Activated naive CD4-positive, alpha-beta T cell treated with anti-CD3 and anti-CD28 coated beads, Interleukin-2, amount 10 ng/mL, durations not matched to agents 7 days and 5 days (primary cell): ENCODE measurements at places on chromosomes 4 and X.

- H3K27ac ChIP-seq, result no peak overlapping the region
- peaks cover 21% of the 10 kb centered on the region for H3K4me1 ChIP-seq
- peaks cover 23% of the 10 kb centered on the region for H3K27me3 ChIP-seq
- H3K36me3 ChIP-seq, result peaks cover 2% of the 10 kb centered on the region
Measured at GRCh38 chr4:94455081-94455480, 3.3 kb downstream of the PDLIM5 start.

DNA sequence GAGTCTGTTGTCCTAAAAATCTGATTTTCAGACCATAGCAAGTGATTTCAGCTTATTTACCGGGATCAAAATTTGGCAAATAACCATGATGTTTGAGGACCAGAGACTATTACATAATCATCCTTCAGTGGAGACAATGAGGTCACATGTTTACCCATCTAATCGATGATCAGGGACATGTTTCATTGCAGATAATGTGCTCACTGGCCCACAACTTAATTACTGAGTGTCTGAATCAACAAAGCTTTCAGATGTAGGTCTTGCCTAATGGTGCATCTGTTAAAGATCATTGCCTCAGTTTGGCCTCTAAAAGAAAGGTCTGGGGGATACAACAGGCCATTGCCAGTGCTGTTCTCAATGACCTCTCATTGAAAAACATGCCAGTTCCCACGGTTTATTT lies 42.8 kb upstream of the KLHL34 start:
- no peak overlapping the region for H3K4me3 ChIP-seq
- H3K36me3 ChIP-seq, result no peaks in the 10 kb centered on the region
- H3K4me1 ChIP-seq, result no peaks in the 10 kb centered on the region

DNA sequence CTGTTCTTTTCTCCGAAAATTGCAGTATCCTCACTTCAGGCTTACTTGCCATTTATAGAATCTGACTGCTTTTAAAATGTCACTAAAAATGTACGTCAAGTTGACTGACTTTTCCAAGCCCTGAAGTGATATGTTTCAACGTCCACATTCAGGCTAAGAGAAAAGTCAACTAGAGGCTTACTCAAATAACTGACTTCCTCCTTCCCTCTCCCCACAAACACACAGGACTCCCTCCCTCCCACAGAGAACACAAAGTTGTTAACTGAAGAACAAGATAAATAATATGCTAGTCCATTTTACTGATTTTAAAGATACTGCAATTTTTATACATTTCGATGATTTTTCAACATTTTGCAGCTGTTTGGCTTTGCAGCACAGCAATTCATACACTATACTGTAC lies 13.8 kb upstream of the CDKL2 start:
- no peak overlapping the region for H3K27ac ChIP-seq
- no peaks in the 10 kb centered on the region for H3K27me3 ChIP-seq
- DNase-seq, result no peak

DNA sequence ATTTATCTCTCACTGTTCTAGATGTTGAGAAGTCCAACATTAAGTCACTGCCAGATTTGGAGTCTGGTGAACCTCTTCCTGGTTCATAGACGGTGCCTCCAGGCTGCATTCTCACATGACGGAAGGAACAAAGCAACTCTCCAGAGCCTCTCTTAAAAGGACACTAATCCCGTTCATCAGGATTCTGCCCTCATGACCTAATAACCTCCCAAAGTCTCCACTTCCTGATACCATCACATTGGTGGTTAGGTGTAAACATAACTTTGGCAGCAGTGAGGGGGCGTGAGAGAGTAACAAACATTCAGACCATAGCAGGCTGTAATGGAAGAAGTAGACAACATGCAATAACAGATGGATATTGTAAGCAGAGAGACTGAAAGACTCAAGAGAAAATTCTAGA lies 388.6 kb downstream of the PDHA2 start:
- DNase-seq, result no peak
- no peak overlapping the region for H3K4me3 ChIP-seq
- H3K27ac ChIP-seq, result no peak overlapping the region
- no peaks in the 10 kb centered on the region for H3K27me3 ChIP-seq
- H3K4me1 ChIP-seq, result no peaks in the 10 kb centered on the region

- H3K4me3 ChIP-seq, result no peak overlapping the region
- H3K27me3 ChIP-seq, result no peaks in the 10 kb centered on the region
- peaks cover 45% of the 10 kb centered on the region for H3K36me3 ChIP-seq
- no peak overlapping the region for H3K27ac ChIP-seq
Measured at GRCh38 chr4:37864786-37865185, 26.1 kb upstream of the TBC1D1 start.

DNA sequence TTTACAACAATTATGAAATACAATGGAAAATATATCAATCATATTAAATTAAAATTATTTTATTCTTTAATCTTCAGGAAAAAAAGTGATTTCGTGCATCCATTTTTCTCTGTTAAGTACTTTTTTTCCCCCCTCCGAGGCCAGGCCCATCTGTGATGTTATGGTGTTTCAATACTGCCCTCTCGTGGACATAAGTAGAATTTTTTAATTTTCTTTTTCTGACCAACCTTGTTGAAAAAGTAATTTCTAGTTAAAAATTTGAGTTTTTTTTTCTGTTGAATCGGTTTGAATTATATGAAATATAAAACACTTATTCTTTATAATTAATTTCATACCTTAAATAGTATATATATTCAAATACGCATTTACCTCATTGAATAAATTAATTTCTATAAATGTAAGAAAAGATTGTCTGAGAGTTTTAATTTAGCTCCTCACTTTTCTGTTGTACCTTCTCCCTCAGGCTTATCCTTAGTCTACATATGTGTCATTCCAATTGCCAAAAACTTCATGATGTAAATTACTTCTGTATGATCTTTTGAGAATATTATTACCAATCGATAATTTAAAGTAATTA lies 175.8 kb upstream of the TECRL start:
- no peak overlapping the region for H3K27ac ChIP-seq
- no peaks in the 10 kb centered on the region for H3K36me3 ChIP-seq
- H3K4me3 ChIP-seq, result no peak overlapping the region
- no peaks in the 10 kb centered on the region for H3K4me1 ChIP-seq
- no peaks in the 10 kb centered on the region for H3K27me3 ChIP-seq

- no peak for DNase-seq
- no peaks in the 10 kb centered on the region for H3K36me3 ChIP-seq
- no peaks in the 10 kb centered on the region for H3K27me3 ChIP-seq
- H3K27ac ChIP-seq, result no peak overlapping the region
Measured at GRCh38 chr4:148425327-148426110, 16.7 kb downstream of the NR3C2 start.

DNA sequence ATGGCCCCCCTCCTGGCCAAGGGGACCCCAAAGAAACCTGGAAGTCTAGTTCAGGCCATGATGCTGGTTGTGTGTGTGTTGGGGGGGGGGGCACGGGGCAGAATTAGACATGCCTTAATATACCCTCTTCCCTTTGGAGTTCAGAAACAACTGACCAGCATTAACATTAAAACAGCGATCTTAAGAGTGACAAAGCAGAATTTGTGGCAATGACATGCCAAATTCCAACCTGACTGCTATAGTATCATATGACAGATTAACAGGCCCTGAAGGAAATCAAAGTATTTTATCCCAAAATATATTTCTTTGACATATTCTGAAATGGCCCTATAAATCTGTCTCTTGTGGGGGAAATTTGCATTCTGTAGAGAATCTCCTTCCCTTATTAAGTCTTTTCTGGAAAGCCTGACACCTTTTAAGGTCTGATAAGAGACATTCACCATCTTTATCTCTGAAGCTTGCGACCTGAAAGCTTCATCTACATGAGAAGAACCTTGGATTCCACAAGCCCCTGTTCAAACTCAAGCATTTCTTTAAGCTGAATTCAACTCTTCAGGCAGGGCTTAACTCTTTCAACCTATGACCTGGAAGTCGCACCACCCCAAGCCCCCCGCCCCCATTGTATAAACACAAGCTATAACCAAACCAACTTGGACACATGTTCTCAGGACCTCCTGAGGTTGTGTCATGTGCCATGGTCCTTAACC lies 40.2 kb downstream of the ABCB7 start:
- H3K36me3 ChIP-seq, result peaks cover 2% of the 10 kb centered on the region
- H3K27ac ChIP-seq, result no peak overlapping the region
- H3K4me3 ChIP-seq, result no peak overlapping the region
- no peak for DNase-seq
- no peaks in the 10 kb centered on the region for H3K27me3 ChIP-seq
- H3K4me1 ChIP-seq, result no peaks in the 10 kb centered on the region

DNA sequence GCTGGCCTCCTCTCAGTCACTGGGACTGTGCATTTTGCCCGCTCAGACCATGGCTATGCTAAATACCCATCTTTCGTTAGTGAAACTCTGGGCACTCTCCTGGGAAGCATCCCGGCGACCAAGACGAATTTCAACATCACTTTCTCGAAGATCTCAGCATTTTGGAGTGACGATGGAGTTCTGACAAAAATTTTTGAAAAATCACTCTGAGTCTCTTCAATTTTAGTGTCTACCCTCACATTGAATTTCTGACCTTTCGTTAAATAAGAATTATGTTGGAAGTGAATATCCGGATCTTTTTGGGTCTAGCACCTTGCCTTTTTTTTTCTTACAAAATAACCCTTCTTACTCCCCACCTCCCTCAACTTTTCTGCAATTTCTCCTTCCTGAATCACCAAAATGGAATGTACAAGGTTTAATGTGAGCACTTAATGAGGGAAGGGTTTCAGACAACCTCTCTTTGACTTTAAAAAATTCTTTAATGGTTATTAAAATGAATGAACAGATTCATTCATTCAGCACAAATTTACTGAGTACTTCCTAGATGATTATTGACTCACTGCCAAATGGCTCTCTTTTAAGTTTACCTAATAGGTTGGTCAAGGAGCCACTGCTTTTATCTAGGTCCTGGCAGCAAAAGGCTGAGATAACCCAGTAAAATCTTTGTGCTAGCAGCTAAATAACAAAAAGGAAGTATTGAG lies 746 bp upstream of the AADAT start:
- H3K27ac ChIP-seq, result no peak overlapping the region
- no peaks in the 10 kb centered on the region for H3K36me3 ChIP-seq
- H3K4me3 ChIP-seq, result peak overlapping the region; percentile 53
- DNase-seq, result no peak
